ENCODE measurements at places on chromosomes 11 and 22.

DNA sequence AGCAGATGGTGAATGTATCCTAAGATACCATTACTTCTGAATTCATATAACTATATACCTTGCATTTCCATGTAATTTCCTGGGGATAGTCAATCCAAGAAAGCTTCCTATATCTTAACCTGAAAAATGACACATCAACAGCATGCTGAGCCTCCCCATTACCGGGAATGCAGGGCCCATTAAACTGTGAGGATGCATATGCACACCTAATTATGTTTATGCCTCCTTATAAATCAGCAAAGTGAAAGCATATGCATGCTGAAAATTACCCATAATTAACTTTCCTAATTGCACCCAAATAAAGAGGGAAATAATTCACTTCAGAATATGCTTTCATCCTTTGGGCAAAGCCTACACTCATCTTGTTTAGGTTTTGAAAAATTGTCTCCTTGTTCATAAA is 663.0 kb downstream of the KCNA4 start:
- DNase-seq: no peak

GRCh38 chr22:20027966-20028854 is 7.3 kb downstream of the TANGO2 start:
- peak; percentile 30 for DNase-seq

DNA sequence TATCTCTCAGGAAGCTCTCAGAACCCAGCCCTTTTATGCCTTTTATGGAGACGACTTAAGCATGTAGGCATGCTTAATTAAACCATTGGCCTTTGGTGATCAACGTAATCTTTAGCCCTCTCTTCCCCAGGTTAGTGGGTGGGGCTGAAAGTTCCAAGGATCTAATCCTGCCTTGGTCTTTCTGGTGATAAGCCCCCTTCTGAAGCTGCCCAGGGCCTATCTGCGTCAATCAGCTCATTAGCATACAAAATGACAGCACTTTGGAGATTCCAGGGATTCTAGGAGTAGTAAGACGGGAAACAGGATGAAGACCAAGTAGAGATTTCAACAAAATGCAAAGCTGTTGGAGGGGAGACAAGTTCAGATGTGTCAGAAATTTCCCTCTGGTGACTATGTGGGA is 3.1 kb downstream of the FAM118A start:
- no peak for DNase-seq

GRCh38 chr11:84855508-84856245 is 771.5 kb downstream of the DLG2 start:
- DNase-seq: no peak

DNA sequence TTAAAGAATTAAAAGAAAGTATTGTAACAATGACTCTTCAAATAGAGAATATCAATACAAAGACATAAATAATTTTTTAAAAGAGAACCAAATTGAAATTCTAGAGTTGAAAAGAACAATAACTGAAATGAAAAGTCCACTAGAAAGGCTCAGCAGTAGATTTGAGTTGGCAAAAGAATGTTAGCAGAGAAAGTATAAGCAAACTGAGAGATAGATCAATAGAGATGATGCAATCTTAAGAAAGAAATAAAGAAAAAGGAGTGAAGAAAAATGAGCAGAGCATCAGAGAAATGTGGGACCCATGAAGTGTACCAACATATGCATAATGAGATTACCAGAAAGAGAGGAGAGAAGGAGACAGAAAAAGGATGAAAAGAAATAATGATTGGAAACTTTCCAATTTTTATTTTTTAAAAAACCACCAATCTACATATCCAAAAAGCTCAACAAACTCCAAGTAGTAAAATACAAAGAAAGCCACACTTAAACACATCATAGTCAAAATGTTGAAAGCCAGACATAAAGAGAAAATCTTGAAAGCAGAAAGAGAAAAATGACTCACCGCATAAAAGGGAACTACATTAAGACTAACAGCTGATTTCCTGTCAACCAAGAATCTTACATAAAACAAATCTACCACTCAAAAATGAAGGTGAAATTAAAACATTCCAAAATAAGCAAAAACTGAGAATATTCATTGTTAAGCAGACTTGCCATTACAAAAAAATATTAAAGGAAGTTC is 20.9 kb downstream of the NCF4 start:
- peak; percentile 68 for DNase-seq

DNA sequence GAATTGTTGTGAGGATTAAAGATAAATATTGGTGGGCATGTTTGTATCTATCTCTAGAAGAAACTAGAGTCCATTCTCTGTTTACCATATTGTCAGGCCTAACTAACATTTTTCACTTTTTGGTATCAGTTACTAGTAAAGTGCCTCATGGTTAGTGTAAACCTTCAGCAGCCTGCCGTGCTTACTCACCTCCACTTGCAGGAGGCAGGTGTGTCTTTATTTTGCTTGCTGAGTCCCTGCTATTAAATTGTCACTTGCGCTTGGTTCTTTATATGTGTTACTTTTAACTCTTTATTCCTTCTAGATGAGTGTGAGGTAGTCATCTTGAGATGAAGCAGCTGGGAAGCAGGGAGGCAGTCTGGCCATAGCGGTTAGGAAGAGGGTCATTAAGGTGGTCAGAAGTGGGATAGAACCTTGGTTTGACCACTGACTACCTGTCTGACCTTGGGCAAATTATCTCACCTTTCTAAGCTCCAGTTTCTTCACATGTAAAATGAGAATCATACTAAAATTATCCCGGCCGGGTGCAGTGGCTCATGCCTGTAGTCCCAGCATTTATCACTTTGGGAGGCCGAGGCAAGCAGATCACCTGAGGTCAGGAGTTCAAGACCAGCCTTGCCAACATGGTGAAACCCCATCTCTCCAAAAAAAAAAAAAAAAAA is 21.2 kb downstream of the PPP6R3 start:
- no peak for DNase-seq

DNA sequence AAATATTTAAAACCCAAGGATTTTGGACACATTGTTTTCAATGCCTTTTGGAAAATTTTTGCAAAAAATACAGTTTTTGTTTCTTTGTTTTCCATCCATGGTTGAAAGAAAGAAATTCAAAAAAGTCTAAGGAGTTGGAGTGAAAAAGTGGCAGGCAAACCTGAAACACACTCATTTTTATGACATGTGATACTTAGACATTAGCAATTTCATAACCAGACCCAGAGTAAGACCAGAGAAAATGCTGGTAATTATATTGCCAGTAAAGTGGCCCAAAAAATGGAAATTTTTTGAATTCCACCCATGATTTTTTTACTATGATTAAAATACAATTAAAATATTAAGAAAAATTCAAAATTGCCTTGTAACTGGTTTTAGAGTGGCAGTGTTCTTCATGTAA is 128.2 kb downstream of the SLC17A6 start:
- no peak for DNase-seq

DNA sequence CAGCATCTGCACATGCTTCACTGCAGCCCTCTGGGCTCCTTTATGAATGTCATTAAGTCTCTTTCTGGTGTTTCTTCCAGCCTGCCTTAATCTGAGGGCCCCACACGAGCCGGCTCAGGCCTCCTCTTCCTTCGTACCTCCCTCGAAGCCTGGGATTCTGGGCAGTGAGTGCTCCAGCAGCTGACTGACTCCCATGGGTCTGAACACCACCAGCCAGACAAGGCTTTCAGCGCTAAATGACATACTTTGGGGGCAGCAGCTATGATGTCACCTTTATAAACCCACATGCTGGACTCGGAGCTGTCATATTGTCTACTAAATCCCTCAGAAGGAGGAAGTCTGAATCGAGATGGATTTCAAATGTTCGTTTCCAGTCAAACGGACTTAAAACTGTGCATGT is 127.1 kb downstream of the TRIM29 start:
- no peak for DNase-seq

Data from AML-193 (cell line).